ENCODE measurements at places on chromosomes 4 and X.

GRCh38 chr4:124491361-124492145 lies 221.0 kb downstream of the ANKRD50 start:
- no peak for DNase-seq

DNA sequence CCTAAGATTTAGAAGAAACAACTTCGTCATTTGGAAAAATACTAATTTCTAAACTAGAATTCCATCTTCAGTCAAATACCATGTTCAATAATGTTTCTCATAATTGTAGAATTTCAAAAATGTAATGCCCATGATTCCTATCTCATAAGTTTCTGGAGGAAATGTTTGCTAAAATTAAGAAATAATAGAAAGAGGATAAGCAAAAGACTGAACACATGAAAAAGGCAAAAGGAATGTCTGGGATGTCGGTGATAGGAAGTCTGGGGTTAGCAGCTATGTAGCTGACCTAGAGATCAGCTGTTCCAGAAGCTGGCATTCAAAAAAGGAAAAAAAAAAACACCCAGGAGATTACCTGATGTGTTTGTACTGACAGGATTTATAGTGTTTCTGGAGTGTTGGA lies 18.9 kb upstream of the PCDH10 start:
- no peak for DNase-seq

DNA sequence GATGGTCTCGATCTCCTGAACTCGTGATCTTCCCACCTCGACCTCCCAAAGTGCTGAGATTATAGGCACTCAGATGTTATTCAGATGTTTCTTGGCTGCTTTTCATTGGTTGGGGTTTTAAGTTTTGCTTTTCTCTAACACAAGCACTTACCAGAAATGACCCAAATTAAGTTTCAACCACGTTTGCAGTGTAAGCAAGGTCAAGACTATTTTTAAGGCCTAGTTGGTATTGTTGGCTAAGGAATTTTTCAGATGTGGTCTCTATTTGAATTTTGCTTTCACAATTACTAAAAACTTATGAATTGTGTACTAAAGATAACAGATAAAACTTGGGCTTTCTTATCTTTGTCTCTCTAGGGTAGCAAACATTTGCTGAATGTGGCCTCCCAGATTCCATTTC lies 1756.9 kb upstream of the TENM3 start:
- DNase-seq = no peak

DNA sequence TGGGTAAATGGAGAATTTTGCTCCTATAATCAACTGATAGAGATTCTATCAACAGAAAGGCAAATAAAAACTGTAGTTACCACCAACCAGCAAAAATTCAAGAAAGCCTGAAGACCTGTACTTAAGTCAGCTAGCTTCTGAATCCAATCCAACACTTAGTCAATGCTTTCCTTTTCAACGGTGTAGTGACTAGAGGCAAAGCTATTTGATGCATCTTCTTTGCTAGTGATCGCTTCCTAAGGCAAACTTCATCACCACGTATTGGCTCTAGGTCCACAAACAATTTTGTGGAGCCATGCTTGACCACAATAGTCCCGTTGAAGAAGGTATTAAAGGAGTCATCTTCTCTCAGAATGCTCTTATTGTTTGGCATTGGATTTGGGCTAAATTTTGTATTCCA lies 25.0 kb upstream of the UBA6 start:
- no peak for DNase-seq

- DNase-seq = no peak
Observed at GRCh38 chrX:110665223-110666002, 130.2 kb downstream of the CHRDL1 start.

DNA sequence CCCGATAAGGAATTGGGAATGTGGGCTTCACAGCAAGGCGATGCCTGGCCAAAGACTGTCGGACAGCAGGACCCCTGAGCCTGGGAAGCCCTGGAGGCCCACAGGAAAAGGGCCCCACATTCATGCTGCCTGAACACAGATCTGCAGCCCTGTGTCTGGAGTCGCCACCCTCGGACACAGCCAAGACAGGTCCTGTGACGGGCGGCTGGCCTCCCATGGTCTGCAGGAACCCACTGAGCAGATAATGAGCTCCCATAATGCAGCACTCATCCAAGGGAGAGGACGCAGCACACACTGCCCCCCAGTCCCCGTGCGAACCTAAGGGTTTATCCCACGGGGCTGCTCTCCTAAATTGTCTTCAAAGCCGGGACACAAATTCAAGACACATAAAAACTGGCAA lies 30.6 kb downstream of the ZFYVE28 start:
- no peak for DNase-seq

DNA sequence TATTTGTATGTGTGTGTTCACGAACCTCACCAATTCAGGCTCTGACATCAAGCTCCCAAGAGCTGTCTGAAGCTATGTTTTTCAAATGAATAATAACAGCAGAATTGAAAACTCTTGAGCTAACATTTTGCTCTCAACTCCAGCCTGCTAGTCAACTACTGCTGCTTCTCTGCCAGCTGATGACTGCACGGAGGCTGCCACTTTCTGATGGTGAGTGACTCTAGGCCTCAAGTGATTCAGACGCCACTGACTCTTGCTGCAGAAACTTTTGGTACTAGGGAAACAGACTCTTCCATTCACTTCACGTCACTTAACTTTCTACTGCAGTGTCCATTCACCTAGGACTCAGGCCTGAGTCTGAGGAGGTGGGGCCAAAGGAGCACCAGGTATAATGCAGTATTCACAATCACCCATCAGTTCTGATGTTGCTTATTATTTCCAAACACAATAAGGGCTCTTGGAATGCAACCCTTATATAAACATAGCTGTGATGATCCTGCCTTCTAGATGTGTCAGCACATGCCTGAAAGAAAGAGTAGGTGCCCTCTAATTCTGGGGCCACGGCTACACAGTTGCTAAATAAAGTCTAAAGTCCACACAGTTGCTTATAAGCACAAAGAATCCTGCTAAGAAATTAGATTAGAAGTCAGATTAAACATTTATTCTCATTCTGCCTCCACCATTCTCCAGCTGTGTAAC lies 16.0 kb downstream of the PRDM8 start:
- DNase-seq = no peak

GRCh38 chr4:24928708-24929107 lies 15.9 kb upstream of the CCDC149 start:
- DNase-seq = no peak

DNA sequence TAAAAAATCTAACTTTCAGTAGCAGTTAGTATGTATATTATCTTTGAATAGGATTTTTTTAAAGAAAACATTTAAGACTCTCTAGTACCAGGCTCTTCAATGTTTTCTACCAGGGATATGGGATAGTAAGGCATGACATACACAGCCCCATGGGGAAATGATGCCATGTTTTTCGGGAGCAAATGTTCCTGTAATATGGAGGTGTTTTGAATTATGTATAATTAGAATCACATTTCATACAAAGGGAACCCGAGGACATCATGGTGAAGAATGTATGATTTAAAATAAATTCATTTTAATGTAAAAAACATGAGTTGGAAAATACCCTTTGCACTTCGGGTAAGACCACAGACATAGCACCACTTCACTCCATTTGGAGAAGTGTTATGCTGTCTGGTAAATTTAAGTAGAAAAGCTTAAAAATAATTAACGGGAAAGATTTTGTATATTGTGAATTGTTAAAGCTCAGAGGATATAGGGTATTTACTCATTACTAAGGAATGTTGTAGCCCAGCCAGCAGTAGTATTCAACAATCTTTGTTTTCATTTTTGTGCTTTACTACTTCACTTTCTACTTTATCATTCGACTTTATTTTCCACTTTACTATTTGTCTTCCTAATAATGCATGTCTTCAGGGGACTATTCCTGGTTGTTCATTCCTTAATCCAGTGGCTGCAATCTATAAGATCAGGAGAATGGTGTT lies 2050.7 kb downstream of the ARAP2 start:
- DNase-seq = no peak

GRCh38 chr4:34422472-34423175 lies 1821.7 kb downstream of the ARAP2 start:
- DNase-seq = no peak

GRCh38 chr4:38866973-38867477 lies 581 bp upstream of the FAM114A1 start:
- no peak for DNase-seq

GRCh38 chrX:14817571-14817970 lies 55.3 kb downstream of the FANCB start:
- DNase-seq = no peak

GRCh38 chrX:54817220-54817820 lies 9.8 kb downstream of the MAGED2 start:
- DNase-seq = no peak

GRCh38 chr4:107531927-107532326 lies 188.1 kb downstream of the PAPSS1 start:
- no peak for DNase-seq

- DNase-seq = no peak
Observed at GRCh38 chrX:3160756-3161155, 119.5 kb downstream of the ARSF start.

GRCh38 chr4:25437926-25438325 lies 60.9 kb downstream of the ANAPC4 start:
- no peak for DNase-seq

- no peak for DNase-seq
Observed at GRCh38 chr4:128961405-128961804, 131.9 kb downstream of the SCLT1 start.

- no peak for DNase-seq
Observed at GRCh38 chrX:110056419-110056818, 53.5 kb downstream of the TMEM164 start.

GRCh38 chrX:17214962-17215361 lies 160.0 kb upstream of the NHS start:
- no peak for DNase-seq

DNA sequence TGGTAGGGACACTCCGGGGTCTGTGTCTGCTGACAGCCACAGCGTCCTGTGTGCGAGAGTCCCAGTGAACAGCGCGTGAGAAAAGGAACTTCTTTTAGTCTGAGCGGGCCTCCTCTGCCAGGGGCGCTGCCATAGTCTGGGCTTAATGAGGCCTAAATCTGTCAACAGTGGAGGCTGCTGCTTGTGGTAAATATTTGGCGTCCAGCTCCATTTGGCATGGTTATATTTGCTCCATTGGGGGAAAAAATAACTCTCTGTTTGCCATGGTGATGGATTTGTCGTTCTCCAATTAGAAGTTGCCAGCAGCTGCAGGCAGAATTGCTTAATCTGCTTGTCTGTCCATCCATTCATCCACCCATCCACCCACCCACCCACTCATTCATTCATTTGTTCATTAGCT lies 71.4 kb upstream of the PSAPL1 start:
- DNase-seq = no peak

- DNase-seq = no peak
Observed at GRCh38 chr4:144955104-144955503, 142.9 kb downstream of the ANAPC10 start.

- DNase-seq = no peak
Observed at GRCh38 chrX:50697691-50698090, 116.3 kb downstream of the SHROOM4 start.

- no peak for DNase-seq
Observed at GRCh38 chr4:128540122-128540521, 252.5 kb upstream of the PGRMC2 start.

GRCh38 chr4:182245541-182246215 lies 2.5 kb downstream of the TENM3 start:
- DNase-seq = no peak

- no peak for DNase-seq
Observed at GRCh38 chr4:118968005-118968404, 79.4 kb downstream of the SYNPO2 start.

- no peak for DNase-seq
Observed at GRCh38 chrX:72305286-72306084, at the start of gene CITED1. CITED1 (minus strand) TSS chrX:72305914; CDS start chrX:72302869, 3,045 bp downstream.

DNA sequence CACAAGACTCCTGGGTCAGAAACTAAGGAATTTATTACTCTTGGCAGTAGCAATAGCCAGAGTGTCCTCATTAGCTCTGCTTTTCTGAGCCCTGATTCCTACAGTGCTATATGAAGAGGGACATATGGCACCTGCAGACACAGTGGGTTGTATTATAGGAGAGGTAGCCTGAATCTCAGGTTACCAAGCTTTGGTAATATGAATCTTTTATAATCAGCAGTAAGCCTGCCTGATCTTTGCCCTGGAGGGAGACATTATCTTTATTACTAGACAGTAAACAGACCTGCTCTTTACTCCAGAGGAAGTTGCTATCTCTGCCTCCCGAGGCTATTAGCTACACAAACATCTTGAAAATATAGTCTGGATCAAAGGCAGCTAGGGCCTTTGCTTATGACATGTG lies 62.5 kb upstream of the HOPX start:
- DNase-seq = no peak

- DNase-seq = no peak
Observed at GRCh38 chrX:32937043-32937442, 274.3 kb downstream of the DMD start.

- DNase-seq = no peak
Observed at GRCh38 chrX:13396924-13397323, 77.1 kb upstream of the ATXN3L start.

DNA sequence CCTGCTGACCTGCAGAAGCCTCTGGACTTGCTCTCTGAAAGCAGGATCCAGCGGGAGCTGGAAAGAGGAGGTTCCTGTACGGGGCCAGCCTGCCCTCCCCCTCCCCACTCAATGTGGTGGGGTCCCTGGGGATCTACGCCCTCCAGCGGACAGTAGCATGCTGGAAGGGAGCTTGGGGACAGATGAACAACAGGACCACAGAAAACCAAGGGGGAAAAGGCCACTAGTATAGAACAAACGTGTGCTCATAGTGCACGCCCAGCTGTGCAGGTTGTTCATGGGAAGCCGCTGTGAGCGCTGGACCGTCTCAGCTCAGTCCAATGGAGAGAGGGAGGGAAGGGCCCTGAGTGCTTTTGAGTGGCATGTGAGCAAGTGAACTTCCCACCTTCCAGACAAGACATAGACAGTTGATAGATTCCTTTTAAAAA lies 15.8 kb downstream of the HMX1 start:
- no peak for DNase-seq

DNA sequence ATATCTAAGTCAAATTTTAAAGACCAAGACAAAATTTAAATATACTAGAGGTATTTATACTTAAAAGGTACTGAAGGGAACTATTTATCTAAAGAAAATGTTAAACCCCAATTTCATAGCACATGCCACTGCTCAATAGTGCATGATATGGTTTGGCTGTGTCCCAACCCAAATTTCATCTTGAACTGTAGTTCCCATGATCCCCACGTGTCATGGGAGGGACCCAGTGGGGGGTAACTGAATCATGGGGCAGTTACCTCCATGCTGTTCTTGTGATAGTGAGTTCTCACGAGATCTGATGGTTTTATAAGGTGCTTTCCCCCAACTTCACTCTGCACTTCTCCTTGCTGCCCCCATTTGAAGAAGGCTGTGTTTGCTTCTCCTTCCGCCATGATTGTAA lies 32.3 kb downstream of the MAML3 start:
- DNase-seq = no peak
